ENCODE measurements at places on chromosomes 11 and 22. TPM values are rescaled to one million over a fixed set of nuclear protein-coding genes. Genes with fewer than 3 reads are reported as not detected.

DNA sequence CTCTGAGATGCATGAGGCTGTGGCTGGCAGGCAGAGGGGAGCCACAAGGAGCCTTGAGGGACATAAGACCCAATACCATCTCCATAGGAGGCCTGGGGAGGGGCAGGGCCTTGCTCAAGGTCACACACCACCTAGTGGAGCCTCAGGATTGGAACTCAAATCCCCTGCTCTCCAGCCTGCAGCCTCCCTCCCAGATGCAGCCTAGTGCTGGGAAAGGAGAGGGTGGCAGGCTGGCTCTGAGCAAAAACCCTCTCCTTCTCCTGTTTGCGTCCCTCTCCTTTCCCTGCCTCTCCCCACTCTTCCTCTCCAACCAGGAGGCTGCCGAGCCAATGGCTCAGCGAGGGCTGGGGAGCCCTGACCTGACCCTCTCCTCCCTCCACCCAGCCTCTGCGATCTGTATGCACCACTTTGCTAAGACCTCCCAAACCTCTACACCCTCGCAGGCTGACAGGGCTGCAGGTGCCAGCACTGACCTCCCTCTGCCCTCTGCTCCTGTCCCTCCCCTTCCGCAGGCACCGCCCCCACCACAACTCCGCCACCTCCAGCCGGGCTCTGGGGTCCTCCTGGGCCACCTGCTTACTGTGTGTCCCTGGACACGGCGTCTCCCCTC is 14.7 kb downstream of the IGLL1 start:
- no peaks in the 10 kb centered on the region for H3K36me3 ChIP-seq
- H3K27me3 ChIP-seq, result peaks cover 24% of the 10 kb centered on the region
- H3K27ac ChIP-seq, result no peak overlapping the region
- no peak for DNase-seq
- peaks cover 6% of the 10 kb centered on the region for H3K4me1 ChIP-seq

DNA sequence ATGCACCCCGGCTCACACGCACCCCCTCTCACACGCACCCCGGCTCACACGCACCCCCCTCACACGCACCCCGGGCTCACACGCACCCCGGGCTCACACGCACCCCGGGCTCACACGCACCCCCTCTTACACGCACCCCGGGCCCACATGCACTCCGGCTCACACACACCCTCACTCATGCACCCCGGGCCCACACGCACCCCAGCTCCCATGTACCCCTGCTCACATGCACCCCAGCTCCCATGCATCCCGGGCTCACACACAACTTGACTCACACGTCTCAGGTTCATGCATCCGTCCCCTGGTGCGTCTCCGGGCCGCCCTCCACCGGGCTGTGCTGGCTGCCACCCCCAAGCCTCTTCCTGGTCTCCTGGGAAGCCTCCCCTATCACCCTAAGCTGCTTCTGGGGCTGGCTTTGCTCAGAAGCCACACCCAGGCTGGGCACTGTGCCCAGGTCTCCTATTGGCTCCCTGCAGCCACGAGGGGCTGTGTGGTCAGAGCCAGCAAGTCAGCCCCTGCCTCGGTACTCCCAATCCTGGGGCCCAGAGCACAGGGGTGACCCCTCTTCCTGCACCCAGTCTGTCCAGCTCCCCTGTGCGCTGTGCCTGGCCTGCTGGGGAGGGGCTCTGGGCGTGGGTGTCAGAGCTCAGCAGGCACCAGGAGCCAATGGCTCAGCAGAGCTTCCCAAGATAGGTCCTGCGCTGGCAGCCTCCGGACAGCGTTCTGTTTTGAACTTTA is 16.9 kb downstream of the TSPAN4 start:
- H3K36me3 ChIP-seq, result no peaks in the 10 kb centered on the region
- H3K4me1 ChIP-seq, result no peaks in the 10 kb centered on the region
- DNase-seq, result no peak

TRIM49 gene
- not detected for total RNA-seq

DNA sequence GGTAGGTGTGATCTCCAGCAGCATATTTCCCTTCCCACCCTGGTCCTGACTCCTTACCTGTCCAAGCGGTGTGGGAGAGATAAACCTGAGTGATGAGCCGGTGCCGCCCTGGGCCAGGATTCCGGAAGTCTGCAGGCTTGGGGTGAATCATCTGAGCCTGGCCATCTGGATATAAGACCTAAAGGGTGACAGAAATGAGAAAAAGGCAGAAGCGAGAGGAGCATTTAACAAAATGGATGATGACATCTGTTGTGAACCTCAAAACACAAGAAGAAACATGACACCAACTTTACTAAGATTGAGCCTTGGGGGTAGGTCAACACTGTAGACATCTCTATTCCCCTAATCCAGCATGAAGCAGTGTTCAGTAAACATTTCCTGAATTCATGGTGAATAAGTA is 62.8 kb downstream of the AAMDC start:
- H3K4me1 ChIP-seq, result peaks cover 13% of the 10 kb centered on the region
- H3K27ac ChIP-seq, result no peak overlapping the region
- no peak overlapping the region for H3K4me3 ChIP-seq
- no peak for DNase-seq
- H3K36me3 ChIP-seq, result peaks cover 49% of the 10 kb centered on the region

DNA sequence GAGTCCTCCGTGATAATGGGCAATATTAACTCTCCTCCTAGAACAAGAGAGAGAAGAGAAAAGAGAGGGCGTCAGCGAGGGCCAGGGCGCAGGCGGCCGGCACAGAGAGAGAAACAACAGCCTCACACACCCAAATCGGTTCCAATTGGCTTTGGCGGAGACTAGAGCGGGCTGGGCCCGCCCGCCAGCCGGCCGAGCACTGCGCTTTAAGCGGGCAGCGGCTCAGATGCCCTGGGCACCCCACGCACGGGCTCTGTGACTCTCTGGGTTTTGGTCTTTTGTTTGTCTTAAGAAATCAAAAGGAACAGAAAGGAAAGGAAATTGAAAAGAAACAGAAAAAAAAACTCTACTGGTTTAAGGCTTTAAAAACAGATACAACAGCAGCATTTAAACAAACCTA is 17.0 kb downstream of the SLC22A12 start:
- no peak for DNase-seq
- peaks cover 14% of the 10 kb centered on the region for H3K4me1 ChIP-seq
- no peak overlapping the region for H3K4me3 ChIP-seq
- no peaks in the 10 kb centered on the region for H3K36me3 ChIP-seq
- H3K27ac ChIP-seq, result no peak overlapping the region

LMF2 gene
- 130 TPM for total RNA-seq

PANX3 gene
- total RNA-seq, result not detected

UBQLNL gene
- 0.25 TPM for total RNA-seq
